ENCODE measurements at places on chromosomes 2 and 18.

GRCh38 chr2:48677450-48677849, 59.8 kb downstream of the GTF2A1L start:
- no peak for DNase-seq

DNA sequence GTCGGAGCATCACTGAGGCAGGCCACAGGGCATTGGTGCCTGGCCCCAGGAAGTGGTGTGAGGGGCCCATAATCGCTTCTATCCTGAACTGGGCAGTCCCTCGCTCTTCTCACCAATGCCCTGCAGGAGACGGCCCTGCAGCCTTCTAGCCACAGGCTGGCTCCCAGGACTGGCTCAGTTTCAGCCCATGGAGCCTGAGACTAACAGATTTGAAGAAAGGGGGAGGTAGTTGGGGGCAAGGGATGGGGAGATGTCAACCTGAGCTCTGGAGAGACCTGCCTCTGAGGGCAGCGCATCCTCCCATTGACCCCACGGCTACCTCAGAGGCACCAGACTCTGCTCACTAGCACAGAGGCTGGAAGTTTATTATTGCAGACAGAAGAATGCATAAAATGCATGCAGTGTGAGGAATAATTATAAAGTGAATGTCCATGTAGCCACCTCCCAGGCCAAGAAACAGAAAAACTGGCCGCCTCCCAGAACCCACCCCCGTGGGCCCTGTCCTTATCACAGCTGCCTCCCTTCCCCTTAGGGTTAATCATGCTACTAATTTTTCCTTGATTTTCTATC, 1.4 kb downstream of the TOGARAM2 start:
- DNase-seq = peak; percentile 61

GRCh38 chr2:73640511-73640911, 1.7 kb downstream of the NAT8 start:
- DNase-seq = no peak

DNA sequence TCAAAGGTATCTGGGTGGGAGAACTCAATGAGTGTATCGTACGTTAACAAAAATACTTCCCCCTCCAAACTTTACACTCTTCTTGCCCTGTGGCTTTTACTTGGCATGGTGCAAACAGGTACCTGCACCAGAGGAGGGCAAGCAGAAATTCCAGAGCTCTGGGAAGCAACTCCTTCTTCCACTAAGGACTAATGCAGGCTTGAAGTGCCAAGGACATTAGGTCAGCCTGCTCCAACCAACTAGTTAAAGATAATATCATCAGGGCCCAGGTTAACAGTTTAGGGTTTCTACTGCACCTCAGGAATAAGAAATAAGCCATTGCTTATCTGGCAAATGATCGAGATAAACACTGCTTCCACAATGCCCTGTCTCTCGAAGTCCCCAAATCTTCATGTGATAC, 70.4 kb downstream of the LRPPRC start:
- no peak for DNase-seq

GRCh38 chr2:6970976-6971480, 53.8 kb downstream of the RNF144A start:
- no peak for DNase-seq

Data from SK-N-SH (cell line).